ENCODE measurements at places on chromosomes 12 and 14.

- DNase-seq, result no peak
Observed at GRCh38 chr12:46432325-46432724, 59.8 kb upstream of the SLC38A2 start.

DNA sequence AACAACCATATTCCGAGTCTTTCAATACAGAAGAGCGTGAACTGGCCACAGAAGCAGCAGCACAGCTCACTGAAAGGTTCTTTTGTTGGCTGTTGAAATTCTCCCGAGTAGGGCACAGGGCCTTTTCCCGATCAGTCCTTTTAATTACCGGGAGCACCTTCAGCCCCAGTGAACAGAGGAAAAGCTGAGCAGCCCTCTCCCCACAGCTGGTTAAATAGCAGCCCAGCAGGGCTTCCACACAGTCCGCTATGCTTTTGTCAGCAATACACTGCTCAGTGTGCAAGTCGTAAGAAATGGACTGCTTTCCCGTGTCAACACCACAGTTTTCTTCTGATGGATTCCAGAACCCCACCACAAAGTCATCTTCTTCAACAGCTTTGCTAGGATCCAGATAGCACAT is 61.3 kb downstream of the DICER1 start:
- DNase-seq, result no peak

GRCh38 chr12:51403159-51403558 is 12.0 kb upstream of the GALNT6 start:
- no peak for DNase-seq

DNA sequence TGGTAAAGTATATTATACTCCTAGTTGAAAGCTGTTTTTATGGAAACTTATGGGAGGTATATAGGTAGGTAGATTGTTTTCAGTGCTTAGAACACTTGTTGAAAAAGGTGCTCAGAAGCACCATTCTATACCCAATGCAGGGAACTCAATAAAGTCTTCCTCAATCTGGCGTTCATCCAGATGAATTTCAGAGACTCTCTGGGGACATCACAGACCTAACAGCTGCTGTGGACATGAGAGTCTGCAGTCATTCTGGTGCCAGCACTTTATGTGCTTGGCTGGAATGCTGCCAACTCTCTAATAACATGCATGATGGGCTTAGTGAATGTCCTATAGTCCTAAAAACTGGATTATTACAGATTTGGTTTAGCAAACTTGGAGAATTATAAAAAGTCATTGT is 115.9 kb downstream of the NTN4 start:
- peak; percentile 85 for DNase-seq

GRCh38 chr14:20989471-20989786 is 351 bp upstream of the METTL17 start:
- no peak for DNase-seq

DNA sequence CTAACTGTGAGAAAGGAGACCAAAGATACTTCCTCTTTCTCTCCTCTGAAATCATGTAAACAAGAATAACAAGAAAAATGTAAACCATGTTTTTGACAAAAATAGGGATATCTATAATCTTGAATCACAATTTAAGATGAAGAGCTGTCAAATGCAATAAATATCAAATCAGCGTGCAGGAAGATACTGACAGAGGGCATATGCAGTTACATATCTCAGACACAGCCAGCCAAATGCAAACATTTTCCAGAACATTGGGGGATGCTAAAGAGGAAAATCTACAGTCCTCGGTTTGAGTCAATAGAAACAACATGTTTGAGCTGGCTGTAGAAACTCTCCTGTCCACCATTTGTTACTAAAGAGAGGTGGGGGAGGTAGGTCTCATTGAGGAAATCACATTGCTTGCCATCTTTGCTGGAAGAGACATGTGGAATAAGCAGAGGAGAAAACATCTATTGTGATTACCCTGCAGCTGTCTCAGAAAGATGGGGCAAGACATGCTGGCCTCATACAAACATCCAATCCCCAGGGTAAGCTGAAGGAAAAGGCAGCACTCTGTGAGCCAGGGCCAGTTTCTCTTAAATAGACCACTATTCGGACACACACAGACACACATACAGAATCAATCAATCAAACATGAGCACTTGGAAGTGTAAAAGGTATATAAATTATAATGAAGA is 43.5 kb downstream of the CNTN1 start:
- no peak for DNase-seq

DNA sequence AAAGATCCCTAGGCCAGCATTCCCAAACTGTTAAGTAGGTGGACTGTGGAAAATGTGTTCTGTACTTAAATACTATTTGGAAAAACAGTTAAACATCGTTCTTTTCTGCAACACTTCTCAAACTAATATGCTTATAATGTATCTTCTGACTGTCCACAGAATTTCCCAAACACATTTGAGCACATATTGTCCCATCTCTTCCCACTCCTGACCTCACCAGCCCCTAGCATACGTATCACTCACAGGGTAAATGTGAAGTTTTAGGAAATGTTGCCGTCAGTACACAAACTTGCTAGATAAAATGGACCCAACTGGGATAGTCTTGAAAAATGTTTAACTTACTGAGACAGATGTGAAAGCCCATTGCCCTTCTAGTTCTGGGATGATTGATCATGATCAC is 27.7 kb downstream of the ARID2 start:
- no peak for DNase-seq

GRCh38 chr12:3367750-3368444 is 123.1 kb upstream of the PRMT8 start:
- DNase-seq, result no peak

DNA sequence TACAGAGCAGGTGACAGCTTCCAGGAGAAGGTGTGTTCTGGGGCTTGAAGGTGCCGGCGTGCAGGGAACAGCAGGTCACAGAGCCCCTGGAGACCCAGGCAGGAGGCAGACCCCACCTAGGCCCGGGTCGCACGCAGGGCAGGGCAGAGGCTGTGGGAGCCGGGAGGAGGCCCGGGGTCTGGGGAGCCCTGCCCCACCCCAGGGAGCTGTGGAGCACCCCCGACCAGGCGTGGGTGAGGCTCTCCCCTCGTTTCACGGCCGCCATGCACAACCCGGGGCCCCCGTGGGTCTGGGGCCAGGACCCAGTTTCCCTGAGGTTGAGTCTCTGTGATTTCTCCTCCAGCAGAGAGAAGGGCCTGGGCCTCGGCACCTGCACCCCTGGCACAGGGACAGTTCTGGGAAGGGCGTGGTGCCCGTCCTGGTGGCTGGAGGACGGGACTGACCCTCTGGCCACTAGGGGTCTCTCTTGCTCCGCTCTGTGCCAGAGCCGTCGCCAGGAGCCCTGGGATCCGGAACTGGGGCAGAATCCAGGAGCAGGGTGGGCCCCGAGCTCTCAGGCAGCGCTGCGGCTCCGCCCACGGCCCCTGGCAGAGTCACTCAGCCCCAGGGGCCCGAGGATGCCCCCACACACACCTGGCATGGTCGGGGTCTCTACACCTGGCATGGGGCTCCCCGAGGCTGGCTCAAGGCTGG is 75.2 kb upstream of the FBRSL1 start:
- peak; percentile 90 for DNase-seq

DNA sequence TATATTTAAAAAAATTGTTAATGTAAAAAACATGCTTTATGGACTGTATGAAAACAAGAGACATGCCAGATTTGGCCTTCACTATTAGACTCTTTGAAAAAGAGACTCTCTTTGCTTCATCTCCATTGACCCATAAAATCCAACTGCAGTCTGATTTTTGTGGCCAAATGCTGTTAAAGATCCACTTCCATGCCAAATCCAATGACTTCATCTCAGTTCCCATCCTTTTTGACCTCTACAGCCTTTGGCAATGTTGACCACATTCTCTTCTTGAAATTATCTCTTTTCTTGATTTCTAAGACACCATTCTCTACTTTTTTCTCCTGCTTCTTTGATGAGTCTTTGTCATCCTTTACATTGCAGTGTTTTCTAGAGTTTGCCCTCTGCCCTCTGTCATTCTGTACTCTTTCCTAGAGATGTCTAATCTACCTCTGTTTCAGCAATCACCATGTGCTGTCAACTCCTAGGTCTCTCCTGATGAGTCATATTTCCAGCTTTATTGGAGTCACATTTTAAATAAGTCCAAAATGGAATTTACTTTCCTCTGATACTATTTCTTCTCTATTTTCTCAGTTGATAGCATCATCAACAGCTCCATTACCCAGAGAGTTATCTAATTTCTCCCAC is 2.4 kb downstream of the TMPRSS12 start:
- DNase-seq, result no peak

GRCh38 chr12:116018282-116018681 is 259.2 kb downstream of the MED13L start:
- no peak for DNase-seq

Measured in spinal cord (tissue), 10 donors.